Thymus (tissue), 14 donors: ENCODE measurements at places on chromosomes 16 and 17.
A peak's percentile ranks its signal among the peaks of the same experiment; 100 is the strongest.

DNA sequence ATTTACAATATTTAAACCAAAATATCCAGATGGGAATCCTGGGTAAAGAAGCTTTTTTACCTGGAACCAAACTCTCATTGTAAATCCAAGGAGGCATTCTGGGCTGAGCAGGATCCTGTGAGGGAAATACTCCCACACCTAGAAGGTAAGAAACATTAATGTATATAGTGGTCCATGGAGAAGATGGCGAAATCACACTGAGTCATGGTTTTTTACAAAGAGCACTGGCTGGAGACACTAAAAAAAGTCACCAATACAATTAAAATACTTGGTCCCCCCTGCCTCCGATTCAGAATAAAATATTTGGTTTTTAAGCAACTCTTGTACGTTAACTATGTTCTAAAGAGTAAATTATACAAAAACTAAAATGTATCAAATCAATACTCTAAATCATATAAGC lies 32.9 kb downstream of the SYNRG start:
- DNase-seq = no peak
- no peaks in the 10 kb centered on the region for H3K4me1 ChIP-seq

DNA sequence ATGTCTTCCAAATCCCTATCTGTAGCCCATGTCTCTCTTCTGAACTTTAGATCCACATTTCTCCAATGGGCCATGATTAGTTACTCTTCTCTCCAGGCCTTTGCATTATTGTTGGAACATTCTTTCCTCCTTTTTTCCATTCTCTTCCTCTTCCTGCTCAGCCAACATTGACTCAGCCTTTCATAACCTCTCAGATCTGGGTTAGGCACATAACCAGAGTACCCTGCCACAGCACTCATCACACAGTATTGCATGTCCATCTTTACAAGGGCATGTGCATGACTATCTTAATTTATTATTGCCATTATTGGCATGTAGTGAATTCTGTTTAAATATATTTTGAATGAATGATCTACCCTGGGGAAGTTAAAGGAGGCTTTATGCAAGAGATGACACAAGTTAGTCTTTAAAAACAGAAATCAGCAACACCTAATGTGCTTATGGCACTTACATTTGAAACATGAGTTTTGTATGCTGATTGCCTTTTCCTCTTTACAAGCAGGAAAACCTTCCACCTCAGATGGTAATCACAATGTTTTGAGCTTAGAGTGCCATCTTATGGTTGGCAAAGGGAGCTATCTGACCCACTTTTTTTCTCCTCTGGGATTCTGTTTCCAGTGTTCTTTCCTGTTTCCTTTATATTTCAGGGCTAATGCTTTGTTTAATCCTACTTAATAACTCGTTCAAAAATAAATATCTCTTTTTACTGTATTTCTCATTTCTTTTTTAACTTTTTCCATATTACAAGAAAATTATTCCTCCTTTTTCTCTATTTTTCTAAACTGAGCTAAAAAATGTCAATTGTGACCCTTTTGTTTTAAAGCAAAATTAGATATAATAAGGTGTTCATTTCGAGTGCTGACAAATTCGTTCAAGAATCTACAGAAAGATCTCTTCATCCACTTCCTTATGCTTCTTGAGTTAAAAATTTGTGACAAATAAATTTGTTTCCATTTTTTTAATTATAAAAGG lies 151.0 kb upstream of the RBL2 start:
- no peaks in the 10 kb centered on the region for H3K27me3 ChIP-seq
- H3K36me3 ChIP-seq = peaks cover 22% of the 10 kb centered on the region
- DNase-seq = peak; percentile 24
- H3K4me3 ChIP-seq = no peak overlapping the region
- H3K27ac ChIP-seq = no peak overlapping the region

- H3K27me3 ChIP-seq = no peaks in the 10 kb centered on the region
- H3K27ac ChIP-seq = no peak overlapping the region
- no peaks in the 10 kb centered on the region for H3K4me1 ChIP-seq
- no peaks in the 10 kb centered on the region for H3K36me3 ChIP-seq
- no peak for DNase-seq
- no peak overlapping the region for H3K4me3 ChIP-seq
Observed at GRCh38 chr17:364308-364707, 11.7 kb upstream of the RPH3AL start.

DNA sequence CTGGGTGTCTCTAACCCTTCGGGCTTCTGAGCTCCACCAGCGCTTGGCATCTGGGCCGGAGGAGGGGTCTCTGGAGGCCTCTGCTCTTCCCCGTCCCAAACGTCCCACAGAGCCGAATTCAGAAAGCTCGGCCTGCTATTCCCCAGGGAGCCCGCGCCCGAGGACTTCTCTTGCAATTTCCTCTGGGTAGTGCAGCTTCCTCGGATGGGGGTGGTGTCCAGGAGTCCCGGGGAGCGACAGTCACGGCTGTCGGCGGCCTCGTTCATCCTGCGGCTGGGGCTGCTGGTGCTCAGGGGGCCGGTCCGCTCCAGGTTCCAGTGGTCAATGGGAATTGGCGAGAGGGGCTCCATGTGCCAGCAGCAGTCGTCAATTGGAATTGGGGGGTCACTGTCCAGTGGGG lies 11.8 kb upstream of the NLRC3 start:
- H3K36me3 ChIP-seq = peaks cover 26% of the 10 kb centered on the region
- no peaks in the 10 kb centered on the region for H3K27me3 ChIP-seq
- H3K4me1 ChIP-seq = peaks cover 8% of the 10 kb centered on the region
- H3K4me3 ChIP-seq = no peak overlapping the region
- DNase-seq = no peak
